ENCODE measurements at places on chromosomes 12 and 14.

- no peak for DNase-seq
These were observed 111.3 kb downstream of the AEBP2 start for GRCh38 chr12:19550626-19551025.

GRCh38 chr12:40903040-40903439, 210.8 kb downstream of the CNTN1 start:
- no peak for DNase-seq

DNA sequence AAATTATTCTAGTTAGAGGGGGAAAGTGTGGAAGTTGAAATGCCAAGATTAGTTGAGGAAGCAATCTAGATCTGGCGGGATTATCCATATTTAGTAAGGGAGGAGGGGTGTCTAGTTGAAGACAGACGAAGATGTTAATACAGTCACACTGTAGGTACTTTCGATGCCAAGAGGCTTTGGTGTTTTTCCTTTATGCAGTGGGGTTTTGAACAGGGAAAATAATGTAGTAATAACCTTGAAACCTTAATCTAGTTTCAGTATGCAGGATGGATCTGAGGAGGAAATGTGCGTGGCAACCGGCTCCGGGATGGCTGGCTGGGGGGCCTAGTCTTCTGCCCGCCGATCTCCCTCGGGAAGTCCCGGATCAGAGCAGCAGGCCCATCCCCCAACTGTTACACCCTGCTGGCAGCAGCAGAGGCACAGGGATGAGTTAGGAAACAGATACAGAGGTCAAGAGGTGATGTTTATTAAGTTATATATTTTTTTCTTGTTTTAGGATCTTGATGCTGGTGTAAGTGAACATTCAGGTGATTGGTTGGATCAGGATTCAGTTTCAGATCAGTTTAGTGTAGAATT, 27.4 kb downstream of the MDM2 start:
- no peak for DNase-seq

DNA sequence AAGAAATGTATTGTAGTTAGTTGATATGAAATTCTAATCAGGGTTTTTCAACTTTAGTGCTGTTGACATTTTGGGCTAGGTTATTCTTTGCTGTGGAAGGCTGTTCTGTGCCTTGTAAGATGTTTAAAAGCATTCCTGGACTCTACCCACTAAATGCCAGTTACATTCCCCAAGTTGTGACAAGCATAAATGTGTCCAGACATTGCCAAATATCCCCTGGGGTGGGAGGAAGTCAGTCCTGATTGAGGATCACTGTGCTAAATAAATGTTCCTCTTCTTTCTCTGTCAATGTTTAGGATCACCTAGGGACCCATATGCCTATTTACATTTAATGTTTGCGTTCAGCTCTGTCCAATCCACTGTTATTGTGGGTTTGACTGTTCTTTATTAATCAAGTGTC, 268.3 kb downstream of the TMTC2 start:
- no peak for DNase-seq

DNA sequence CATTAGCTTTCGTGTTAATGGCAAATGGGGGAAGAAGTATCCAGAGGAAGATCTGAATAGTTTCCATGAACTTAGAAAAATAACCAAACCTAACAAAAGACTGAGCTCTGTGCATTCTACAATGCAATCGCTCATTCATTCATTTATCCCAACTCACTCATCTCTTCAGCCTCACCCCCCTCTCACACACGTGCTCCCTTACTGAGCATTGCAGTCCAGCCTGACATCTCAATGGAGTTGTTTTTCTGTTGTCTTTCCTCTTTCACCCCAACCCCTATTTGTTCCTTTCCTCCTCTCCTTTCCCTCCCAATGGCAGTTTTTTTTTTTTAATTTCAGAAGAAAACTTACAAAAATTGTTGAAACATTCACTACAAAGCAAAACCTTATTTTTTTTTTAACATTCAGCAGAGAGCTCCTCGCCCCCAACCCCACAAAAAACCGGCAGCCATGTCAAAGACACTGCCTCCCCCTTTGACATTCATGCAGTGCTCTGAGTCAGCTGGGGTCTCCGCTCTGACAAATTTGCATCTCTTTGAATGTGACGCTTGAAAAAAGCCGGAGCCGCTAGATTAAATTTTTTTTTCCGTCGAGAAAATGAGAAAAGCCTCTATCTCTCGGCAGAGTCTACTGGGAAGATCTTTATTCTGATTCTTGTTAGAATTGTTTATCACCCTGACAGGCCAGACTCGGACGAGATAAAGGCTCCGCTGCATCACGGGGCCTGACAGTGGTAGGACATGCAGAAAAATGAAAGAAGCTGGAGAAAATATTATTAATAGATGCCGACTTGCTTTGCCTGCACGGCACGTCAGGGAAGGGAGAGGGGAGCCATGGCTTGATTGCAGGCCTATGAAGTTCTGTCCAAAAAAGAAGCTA, 775.6 kb downstream of the VRK1 start:
- DNase-seq: no peak

DNA sequence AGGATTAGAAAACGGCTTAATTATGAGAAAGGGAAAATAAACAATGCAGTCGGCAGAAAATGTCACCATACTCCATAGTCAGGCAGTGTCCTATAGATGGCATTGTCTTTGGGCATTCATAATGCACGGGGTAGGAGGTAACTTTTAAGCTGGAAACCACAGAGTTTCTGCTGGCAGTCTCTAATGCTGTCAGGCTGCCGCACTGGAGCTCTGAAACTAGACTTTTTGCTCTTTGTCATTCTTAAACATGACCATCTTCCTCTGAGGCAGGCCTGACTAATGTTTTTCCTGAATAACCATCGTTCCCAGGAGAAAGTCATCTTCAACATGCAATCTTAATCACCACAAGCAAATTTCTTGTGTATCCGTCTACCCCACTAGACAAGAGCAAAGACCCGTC, 108.8 kb downstream of the ETNK1 start:
- no peak for DNase-seq

- DNase-seq: no peak
These were observed 39.6 kb upstream of the SMOC1 start for GRCh38 chr14:69839661-69840060.

DNA sequence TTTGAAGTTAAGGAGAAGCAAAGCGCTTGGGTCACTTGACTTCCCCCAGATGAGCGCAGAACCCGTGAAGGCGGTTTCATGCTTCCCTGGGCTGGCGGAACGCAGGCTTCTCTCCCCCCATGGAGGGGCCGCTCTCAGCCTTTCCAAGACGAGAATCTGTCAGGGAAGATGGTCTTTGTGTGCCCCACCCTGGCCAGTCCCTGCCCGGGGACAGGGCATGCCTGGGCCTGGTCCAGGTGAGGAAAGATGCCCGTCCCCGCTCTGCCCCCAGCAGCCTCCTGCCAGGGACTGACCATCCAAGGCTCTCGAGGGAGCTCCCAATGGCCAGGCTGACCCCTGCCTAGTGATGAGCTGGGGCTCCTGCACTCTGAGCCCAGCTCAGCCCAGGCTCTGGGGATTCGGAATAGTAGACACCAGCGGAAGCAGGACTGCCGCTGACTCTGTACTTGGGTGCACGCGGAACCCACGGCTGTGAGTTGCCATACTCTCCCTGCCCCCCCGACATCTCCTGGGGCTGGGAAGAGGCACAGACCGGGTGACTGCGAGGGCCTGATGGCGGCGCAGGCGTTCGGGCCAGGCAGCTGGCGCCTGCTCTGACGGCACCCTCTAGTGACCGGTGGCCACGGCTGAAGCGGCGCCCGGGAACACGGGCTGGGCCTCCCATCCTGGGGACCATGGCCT, 142.2 kb upstream of the FKBP4 start:
- no peak for DNase-seq

- peak; percentile 34 for DNase-seq
These were observed 8.7 kb downstream of the MARK3 start for GRCh38 chr14:103393676-103394626.

- no peak for DNase-seq
These were observed 325.5 kb downstream of the TMEM121 start for GRCh38 chr14:105851716-105852377.

DNA sequence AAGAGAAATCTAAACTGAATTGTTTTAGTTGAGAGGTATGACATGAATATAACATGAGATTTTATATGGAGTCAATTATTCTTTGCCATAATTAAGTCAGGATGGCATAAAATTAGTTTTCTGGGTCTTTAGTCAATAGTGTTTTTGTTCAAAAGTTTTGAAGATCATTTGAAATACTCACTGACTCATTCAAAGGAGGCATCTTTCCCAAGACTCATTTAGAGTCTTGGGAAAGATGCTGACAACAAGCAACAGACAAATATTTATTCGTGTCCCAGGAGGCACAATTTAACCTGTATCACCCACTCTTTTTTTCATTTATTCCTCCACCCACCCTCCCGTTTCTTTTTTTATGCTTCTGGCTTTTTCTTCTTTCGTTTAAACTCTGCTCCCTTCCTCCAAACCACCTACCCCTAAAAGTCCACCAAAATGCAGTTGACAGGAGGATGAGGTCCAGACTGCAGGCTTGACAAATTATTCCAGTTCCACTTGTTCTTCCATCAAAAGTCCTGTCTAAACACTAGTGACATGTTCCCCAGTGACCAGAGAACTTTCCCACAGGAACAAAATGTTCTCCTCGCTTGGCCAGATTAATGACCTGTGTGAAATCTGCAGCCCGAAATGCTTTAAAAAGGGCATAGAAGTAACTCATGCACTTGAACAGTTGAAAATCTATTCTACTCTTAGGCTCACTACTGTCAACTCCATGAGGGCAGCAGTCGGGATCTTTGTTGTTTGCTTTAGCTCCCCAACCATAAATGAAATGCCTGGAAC, 43.3 kb upstream of the CSRP2 start:
- no peak for DNase-seq

GRCh38 chr12:115870021-115870420, 407.5 kb downstream of the MED13L start:
- DNase-seq: no peak

DNA sequence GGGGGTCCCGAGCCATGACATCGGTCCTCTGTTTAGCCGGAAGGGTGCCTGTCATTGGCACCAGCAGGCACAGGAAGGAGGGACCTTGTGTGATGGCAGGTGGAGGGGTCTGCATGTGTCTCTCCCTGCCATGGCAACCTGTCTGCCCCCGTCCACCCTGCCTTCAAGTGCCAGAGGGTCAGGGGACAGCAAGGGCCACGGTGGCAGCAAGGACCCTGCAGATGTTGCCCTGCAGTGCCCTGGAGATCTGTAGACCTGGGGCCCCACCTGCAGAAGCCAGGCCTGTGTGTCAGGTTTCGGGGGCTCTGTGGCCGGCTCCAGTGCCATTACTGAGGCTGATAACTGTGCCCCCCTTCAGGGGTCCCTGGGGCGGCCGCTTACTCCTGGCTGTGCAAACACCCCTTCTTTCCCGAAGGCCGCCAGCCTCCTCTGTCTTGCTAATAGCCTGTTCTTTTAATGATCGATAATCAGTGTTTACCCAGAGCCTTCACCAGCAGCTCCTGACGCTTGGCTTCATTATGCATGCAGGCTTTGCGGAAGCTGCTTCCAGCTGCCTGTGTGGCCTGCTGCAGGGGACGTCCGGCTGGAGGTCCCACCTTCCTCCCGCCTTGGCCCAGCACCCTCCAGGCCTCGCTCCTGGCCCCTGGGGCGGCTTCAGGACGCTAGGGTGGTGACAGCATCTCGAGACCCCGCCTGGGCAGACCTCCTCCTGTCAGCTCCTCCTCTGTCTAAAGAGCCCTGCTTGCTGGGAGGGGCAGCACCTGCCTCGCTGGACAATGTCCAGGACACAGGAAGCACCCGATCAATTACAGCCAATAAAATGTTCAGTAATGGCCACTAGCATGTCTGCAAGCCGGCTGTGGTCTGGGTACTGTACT, 153.0 kb downstream of the KIF26A start:
- DNase-seq: no peak

DNA sequence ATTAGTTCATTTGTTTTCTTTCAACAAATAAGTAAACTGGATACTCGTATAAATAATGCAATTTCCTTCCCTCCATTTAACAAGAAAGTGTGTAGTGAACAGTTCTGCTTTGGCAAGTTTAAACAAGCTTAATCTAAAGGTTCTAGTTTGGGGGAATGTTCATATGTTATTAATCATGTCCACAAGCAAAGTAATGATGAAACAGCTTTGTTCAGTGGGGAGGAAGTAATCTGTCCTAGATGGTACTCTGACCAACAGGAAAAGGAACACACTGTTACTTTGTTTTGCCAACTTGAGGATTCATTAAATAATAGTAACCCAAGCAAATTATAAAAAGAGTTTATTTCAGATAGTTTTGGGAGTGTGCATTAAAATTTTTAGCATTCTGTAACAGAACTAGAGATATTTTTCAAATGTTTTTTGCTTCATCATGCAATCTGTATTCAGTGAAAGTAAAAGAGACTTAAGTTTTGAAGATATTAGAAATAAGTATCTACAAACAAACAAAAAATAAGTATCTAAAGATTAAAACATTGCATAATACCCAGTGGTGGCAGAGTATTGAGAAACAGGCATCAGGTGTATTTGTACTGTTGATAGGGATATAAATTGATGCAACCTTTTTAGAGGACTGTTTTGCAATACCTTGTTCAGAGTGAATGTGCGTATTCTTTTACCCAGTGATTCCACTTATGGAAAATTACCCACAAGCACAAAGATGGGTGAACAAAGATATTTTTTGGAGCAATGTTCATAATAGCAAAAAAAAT, 61.1 kb downstream of the RAB35 start:
- no peak for DNase-seq

GRCh38 chr14:52325126-52325525, 11.0 kb downstream of the PTGER2 start:
- DNase-seq: peak; percentile 72

DNA sequence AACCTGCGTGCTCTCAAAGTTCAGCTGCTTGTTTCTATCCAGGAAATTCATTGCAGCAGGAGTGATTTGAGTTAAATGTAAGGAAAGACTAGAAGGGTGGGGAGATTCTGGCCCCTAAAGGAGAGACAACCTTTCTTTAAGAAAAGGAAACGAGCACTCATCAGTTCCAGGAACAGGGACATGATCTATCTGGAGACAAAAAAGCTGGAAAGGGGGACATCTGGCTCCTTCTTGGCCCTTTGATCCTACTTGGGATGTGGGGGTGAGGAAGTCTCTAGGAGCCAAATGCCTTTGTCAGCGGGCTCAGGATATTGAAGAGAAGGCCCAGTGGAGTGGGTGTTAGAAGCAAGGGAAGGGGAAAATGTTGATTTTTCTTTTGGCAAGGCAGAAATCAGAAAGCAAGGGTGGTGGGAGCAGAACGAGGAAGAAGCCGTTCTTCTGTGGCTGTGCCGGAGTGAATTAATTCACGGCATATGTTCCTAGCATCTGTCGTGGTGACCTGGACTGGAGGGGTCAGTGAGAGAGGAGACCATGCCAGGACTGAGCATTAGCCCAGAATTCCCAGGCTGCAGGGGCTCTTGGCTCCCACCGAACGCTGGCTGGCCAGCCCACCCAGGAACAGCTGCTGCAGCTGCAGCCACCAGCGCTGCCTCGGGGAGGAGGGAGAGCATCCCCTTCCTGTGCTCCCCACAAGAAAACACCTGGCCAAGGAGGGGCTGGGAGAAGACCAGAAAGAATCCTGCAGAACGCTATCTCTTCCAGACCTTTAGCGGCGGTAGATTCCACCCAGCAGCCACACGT, 62.8 kb upstream of the GPATCH2L start:
- DNase-seq: no peak

DNA sequence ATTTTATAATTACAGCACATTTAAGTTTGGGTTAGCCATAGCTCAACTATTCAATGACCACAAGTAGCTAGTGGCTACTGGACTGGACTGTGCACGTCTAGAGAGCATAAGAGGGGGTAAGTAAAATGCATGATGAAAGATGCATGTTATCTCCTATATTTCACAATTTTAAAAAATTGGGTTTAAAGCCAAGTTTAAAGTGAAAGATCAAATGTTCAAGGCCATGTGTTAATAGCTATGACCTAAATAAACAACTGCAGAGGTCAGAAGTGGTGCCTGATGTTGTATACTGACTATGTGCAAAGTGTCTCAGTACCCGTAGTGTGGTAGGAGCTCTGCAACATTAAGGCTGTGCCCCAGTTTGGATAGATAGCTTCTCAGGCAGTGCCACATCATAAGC, 48.2 kb downstream of the BMP4 start:
- no peak for DNase-seq

All from GM13976 (cell line).